Activated CD8-positive, alpha-beta memory T cell treated with anti-CD3 and anti-CD28 coated beads for 1 hour (primary cell): ENCODE measurements at places on chromosomes 2 and 18.

GRCh38 chr2:178874529-178875240, 67.5 kb upstream of the TTN start:
- DNase-seq = no peak

DNA sequence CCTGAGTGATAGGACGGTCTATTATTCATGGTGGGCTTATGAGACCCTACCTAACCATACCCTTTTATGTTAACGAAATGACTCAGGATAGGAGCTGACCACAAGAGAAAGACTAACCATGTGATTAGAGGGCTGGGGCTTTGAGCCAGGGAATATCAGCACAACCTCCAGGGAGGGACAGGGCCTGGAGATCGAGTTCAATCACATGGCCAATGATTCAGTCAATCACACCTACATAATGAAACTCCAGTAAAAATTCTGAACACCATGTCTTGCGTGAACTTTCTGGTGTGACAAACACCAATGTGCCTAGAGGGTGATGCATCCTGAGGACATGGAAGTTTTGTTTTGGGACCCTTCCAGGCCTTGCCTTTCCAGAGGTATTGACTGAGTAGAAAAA, 2.2 kb upstream of the TEX51 start:
- DNase-seq = no peak

- no peak for DNase-seq
Observed at GRCh38 chr2:13524492-13524891, 807.8 kb downstream of the TRIB2 start.

DNA sequence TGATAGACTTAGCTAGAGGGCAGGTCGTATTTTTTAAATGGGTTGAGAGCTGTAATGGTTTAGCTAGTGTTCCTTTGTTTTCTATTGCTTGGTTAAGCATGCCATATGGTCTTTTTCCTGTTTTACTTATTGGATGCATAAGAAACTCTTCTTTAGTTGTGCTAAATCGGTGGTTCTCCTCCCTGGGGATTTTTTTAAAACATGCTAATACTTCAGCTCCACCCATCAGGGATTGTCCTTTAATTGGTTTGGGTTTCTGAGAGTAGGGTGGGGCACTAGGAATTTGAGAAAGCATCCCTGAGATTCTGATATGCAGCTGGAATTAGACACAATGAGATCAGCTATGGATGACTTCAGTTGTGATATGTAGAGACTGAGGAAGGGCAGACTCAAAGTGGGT, 497.2 kb downstream of the THSD7B start:
- no peak for DNase-seq

- no peak for DNase-seq
Observed at GRCh38 chr2:196263181-196263747, 91.9 kb upstream of the STK17B start.

GRCh38 chr2:64222351-64222750, 78.1 kb upstream of the PELI1 start:
- DNase-seq = no peak

DNA sequence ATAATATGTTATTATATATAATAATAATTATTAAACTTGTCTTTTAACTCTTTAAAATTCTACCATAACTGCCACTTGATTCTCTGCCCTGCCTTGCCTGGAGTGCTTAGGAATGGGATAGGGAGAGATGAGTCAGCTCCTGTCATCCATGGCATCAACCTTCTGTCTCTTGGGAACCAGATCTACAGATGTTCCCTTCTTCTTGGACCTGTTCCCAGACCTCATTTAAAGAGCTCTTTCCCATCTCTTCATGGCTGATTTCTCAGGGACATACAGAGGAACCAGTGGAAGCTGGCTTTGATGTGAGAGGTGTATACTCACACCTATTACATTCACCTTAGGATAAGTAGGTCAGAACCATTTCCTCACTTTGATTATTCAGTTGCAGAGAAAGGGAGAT, 155.3 kb upstream of the MYO3B start:
- DNase-seq = no peak

GRCh38 chr2:43611987-43612894, 16.4 kb upstream of the THADA start:
- DNase-seq = peak; percentile 36

- no peak for DNase-seq
Observed at GRCh38 chr2:32363597-32363996, 6.8 kb downstream of the BIRC6 start.

- no peak for DNase-seq
Observed at GRCh38 chr2:183172220-183172887, 48.1 kb downstream of the NUP35 start.

DNA sequence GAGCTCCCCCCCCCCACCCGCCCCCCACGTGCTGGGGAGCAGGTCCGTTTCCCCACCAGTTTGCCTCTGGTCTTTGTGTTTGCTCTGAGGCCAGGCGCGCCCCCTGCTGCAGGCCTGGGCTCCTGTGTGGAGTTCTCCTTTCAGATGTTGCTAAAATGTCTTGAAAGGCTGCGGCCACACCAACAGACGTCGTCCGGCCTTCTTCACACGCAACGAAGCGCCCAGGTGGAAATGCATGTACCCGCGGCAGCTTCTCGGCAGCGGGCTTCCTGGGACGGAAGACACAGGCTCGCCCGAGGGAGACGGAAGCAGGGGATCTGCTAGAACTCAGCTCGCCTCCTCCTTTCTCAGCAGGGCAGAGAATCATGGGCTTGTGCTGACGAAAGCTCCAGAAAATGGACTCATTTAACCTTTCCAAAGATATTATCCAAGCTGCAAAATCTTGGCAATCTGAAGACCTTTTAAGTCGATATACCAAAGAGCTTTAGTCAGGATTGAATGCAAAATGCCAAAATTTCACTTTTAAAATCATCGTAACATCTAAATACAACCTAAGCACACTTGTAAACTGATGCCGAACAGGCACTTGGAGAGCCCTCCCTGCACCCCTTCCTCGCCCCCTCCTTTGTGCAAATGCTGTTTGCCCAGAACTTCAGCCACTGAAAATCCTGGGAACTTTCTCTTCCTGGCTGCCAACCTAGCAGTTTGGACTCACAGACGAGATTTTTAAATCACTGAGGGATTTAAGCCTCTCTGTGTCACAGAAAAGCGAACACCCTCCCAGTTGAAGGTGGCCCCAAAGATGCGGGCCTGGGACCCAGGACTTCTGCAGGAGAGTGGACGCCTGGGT, 125.5 kb upstream of the ZNF516 start:
- DNase-seq = no peak

DNA sequence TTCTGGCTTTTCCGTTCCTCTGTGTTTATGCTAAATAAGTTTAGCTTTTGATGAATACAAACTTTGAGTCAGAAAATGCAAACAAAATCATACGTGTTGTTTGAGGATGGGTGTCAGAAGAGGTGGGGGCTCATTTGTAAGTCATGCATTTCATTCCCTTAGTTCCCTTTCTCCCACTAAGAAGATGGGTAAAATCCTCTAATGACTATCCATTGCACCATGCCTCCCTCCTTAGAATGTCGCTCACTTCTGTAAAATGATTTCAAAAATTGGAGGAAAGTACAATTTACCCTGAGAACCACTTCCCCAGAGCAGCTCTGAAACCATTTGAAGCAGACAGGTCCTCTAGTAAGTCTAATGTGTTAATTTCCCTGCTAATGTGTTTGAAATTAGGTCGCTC, 629.6 kb upstream of the VRK2 start:
- DNase-seq = no peak

- no peak for DNase-seq
Observed at GRCh38 chr2:235722869-235723268, 229.0 kb downstream of the AGAP1 start.

GRCh38 chr2:20050104-20050645, 1.3 kb downstream of the LAPTM4A start:
- no peak for DNase-seq

GRCh38 chr18:23209796-23210195, 74.5 kb downstream of the CABLES1 start:
- DNase-seq = no peak

DNA sequence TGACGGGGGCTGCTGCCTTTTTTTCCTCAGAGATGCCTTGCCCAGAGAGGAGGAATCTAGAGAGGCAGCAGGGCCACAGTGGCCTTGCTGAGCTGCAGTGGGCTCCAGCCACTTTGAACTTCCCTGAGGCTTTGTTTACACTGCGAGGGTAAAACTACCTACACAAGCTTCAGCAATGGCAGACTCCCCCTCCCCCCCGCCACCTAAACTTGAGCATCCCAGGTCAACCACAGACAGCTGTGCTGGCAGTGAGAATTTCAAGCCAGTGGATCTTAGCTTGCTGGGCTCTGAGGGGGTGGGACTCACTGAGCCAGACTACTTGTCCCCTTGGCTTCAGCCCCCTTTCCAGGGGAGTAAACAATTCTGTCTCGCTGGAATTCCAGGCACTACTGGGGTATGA, 11.8 kb downstream of the SYT4 start:
- no peak for DNase-seq

- no peak for DNase-seq
Observed at GRCh38 chr2:46674488-46674887, 195.1 kb downstream of the TMEM247 start.

- DNase-seq = no peak
Observed at GRCh38 chr2:19476327-19476726, 117.9 kb upstream of the OSR1 start.

- DNase-seq = no peak
Observed at GRCh38 chr2:151757861-151758260, 23.6 kb upstream of the NEB start.

- DNase-seq = no peak
Observed at GRCh38 chr18:12867441-12868123, 16.5 kb downstream of the PTPN2 start.

- no peak for DNase-seq
Observed at GRCh38 chr2:183022711-183023110, 15.5 kb downstream of the NCKAP1 start.

GRCh38 chr2:110834134-110834827, 101.9 kb downstream of the ACOXL start:
- no peak for DNase-seq

GRCh38 chr2:105085525-105085924, 47.7 kb downstream of the MRPS9 start:
- DNase-seq = no peak

DNA sequence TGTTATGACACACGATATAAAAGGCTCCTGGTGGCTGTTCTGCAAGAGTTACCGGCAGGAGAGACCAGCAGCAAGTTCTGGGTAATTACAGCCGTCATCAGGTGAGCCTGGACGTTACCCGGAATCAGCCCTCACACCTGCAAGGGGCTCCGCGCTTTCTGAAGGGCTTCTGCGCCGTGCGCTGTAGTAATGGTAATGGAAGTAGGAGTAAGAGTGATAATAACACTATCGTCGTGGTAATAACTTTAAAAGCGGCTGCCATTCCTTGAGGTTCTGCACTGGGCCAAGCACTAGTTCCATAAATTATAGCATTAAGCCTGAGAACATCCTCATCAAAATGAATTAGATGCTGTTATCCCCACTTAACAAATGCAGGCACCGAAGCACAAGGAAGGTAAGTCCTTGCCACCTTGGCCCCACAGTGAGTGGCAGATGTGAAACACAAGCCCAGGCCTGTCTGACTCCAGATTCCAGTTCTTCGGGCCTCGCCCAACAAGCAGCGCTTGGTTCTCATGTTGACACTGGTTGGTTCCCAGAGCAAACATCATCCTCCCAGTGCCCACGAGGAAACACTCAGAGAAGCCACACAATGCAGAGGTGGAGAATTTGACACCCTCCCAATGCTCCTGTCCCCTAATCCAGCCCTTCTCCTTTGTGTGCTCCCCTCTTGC, 205.2 kb downstream of the EIPR1 start:
- DNase-seq = no peak

DNA sequence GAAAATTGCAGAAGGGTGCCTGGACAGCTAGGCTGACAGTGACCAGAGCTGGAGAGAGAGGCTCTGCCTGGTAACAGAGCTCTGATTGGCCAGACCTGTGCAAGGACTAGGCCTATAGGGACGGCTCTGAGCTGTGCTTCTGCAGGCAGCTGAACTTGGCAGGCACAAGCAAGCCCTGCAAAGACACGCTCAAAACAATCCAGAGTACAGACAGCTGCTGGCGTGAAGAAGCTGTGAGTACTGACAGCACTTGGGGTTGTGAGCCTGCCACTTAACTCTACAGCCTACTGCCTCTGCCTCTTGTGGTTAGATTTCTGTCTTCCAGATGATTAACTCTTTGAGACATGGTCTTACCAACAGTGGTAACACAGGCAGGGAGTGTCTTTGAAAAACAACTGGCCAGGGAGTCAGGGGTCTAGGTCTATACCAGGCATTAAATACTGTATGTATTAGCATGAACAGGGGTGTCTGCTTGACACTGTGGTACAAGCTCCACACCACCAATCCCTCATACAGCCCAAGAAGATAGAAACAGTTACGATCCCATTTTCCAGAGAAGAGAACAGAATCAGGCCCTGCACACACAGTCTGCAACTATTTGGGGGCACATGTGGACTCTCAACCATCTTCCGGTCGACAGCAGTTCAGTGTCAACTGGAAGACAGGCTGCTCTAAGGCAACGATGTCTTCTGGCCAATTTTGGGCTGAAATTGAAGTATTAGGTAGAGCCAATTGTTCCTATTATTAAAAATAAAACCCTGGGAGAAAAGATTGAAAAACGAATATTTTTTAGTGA, 568.4 kb downstream of the TNS1 start:
- no peak for DNase-seq

DNA sequence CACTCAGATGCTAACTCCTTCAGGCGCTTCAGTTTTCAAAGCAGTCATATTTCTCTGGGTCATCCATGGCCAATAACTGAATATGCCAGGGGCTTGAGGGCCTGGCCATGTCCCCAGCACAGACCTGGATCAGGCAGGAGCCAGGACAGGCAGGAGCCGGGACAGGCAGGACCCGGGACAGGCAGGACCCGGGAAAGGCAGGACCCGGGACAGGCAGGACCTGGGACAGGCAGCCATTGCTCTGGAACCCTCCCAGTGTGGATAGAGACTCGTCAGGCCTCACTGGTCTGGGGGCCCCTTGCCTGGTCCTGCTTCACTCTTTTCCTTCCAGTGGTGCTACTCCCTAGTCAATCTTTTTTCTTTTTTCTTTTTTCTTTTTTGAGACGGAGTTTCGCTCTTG, 117.5 kb upstream of the TEX51 start:
- DNase-seq = no peak

GRCh38 chr18:48800466-48800865, 150.3 kb downstream of the SMAD7 start:
- no peak for DNase-seq

DNA sequence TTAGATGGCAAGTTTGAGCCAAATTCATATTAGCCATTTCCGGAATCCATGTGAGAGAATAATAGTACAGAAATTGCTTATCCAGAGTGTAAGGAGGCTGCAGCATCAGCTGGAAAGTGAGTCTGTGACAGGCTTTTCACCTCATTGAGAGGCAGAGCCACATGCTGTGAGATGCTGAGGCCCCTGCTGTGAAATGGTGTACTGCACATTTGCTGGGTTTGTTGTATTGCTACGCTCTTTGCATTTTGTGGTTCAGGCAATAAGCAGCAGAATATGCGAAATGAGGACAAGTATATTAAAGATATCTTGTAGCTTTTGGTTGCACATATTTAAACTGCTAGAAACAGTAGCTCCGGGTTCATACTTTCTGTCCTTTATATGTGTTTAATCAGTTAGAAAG, 37.0 kb downstream of the NABP1 start:
- DNase-seq = no peak

GRCh38 chr2:120342446-120342845, 3.5 kb upstream of the INHBB start:
- DNase-seq = no peak

- DNase-seq = peak; percentile 99
Observed at GRCh38 chr2:231464576-231465540, 574 bp upstream of the NCL start.
